NCI-H1694 (cell line): ENCODE measurements at places on chromosomes 4 and X.
A peak's percentile ranks its signal among the peaks of the same experiment; 100 is the strongest.

GRCh38 chr4:25938787-25939186 lies 24.8 kb downstream of the SMIM20 start:
- DNase-seq, result no peak

DNA sequence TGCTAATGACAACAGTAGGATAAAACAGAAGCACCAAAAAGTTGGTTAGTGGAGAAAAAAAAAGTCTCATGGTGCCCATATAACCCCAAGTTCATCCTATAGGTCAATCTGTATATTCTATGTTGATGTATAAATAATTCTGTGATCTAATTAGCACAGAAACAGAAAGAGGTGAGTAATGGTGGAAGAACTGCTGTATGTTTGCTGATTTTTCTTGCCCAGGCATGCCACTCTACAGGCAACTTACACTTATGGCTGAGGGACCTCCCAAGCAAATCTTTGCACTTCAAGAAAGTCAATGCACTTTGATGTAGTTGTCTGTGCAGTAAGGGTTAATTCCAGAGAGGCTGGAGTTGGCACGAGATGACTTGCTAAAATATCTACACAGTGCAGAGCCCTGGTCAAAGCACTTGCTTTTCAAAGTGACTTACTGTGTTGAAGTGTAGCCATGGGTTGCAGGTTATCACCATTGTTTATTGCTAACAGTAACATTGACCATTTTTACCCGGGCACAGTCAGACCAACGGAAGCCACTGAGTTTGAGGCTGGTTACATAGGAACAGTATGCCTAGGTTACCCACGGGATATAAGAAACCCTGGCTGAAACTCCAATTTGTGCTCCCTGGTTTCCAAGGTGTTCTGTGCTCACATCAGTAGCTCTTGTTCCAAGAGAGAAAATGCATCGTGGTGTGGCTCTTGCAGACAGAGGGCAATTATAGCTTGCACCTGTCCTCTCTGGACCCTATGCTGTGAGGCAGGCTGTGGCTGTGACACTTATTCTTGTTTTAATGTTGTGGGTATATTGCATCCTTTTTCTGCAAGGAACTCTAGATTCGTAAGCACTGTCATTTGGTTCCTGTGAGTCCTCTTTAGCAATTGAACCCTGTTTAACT lies 141.3 kb upstream of the FTHL17 start:
- DNase-seq, result no peak

DNA sequence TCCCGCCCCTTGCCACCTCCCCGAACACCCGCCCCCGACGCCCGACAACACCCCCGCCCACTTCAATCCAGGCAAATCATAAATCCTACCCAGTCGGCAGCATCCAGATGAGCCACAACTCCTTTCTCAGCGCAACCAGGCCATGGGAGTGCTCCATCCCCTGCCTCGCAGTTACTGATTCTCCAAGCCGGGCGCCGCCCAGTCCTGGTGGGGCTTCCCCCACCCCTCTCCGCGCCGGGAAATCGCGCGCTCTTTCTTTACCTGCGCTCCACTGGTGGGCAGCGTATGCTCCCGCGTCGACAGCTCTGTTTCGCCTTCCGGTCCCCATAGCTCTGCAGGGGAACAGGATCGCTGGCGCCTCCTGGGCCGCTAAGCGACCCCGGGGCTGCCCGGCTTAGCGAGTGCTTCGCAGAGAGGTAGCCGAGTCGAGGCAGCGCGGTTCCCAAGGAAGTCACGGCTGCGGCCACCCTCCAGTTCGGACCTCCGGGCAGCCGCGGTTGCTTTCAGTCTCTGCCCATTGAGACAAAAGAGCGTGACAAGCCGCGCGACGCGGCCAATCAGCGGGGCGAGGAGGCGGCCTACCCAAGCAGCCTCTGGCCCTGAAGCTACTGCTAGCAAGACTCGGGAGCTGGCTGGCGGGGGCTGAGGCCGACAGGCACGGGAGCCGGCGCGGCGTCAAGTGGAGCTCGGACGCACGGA lies 43.7 kb upstream of the TMSB15B start:
- DNase-seq, result peak; percentile 24

GRCh38 chr4:6235012-6235411 lies 34.6 kb upstream of the WFS1 start:
- no peak for DNase-seq

- no peak for DNase-seq
Measured at GRCh38 chr4:25020236-25020635, 10.5 kb downstream of the LGI2 start.

DNA sequence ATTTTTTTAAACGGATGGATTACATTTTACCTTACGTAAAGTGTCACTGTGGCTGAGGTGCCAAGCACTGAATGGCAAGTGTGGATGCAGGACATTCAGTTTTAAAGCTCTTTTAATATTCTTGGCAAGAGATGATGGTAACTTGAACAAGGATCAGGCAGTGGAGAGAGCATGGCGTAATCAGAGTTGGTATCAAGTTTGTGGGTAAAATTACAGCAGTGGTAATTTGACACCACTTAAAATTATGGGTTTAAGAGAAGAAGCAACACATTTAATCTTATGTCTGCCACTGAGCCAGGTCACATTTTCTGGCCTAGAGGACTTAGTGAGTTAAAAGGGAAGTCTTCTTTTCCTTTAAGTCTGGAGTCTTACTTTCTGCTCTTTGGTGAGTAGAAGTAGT lies 100.5 kb downstream of the NAA11 start:
- DNase-seq, result no peak
